ENCODE measurements at places on chromosomes 13 and 19. TPM values are rescaled to one million over a fixed set of nuclear protein-coding genes. Genes with fewer than 3 reads are reported as not detected.

- H3K36me3 ChIP-seq: peaks cover 10% of the 10 kb centered on the region
- peak overlapping the region; percentile 85 for H3K4me3 ChIP-seq
- H3K27ac ChIP-seq: no peak overlapping the region
- H3K27me3 ChIP-seq: peaks cover 90% of the 10 kb centered on the region
- peaks cover 47% of the 10 kb centered on the region for H3K4me1 ChIP-seq
Measured at GRCh38 chr19:40610396-40611064, 9.4 kb downstream of the LTBP4 start.

The WDR87 gene
- not detected for total RNA-seq

DNA sequence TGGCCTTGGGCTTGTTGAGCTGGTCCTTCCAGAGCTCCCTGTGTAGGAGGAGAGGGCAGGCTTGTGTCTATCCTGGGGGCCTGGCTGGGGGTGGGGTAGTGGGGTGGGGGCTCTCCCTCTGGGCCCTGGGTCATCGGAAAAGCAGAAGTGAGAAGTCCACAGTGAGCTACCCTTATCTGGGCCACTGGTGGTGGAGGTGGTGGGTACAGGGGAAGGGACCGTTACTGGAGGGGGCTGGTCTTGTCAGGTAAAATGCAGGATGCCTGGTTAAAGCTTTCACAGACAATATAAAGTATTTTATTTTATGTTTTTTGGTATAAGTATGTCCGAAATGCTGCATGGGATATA lies 342 bp upstream of the SIGLEC10 start:
- peaks cover 24% of the 10 kb centered on the region for H3K27me3 ChIP-seq
- H3K36me3 ChIP-seq: no peaks in the 10 kb centered on the region
- no peak overlapping the region for H3K4me3 ChIP-seq
- no peaks in the 10 kb centered on the region for H3K4me1 ChIP-seq

DNA sequence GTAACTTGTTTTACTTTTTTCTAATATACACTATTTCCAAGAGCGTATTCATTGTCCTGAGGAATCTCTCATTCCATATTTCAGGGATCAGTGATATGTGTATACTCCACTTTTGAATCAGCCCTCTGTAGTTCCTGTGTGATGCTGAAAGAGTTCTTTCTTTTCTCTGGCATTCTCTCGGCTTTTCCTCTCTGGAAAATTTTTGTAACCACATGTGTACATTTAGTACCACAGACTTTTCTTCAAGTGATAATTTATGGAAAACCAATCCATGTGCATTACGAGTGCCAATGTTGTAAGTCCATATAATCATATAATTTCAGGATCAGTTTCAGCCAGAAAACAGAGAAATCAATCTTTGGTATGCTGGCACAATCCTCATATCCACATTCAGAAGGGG lies 102.2 kb upstream of the MBNL2 start:
- H3K36me3 ChIP-seq: no peaks in the 10 kb centered on the region
- no peak for DNase-seq
- peaks cover 23% of the 10 kb centered on the region for H3K4me1 ChIP-seq
- peaks cover 8% of the 10 kb centered on the region for H3K27me3 ChIP-seq

DNA sequence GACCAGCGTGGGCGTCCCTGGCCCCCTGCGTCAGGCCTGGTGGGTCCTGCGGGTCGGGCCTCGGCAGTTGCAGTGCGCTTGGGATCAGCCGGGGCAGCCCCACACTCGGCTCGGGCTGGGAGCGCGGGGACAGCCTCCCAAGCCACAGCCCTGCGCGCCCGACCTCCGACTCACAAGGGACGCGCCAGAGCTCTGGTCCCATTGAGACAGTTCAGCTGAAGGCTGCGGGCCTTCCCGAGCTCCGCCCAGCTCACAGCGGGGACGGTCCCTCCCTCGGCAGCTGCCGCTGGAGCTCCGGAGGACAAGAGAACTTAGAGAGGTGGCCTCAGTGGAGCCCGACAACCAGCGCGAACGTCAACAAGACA lies 45.7 kb upstream of the ZNF730 start:
- peaks cover 36% of the 10 kb centered on the region for H3K36me3 ChIP-seq
- H3K4me1 ChIP-seq: peaks cover 7% of the 10 kb centered on the region
- H3K27me3 ChIP-seq: no peaks in the 10 kb centered on the region
- no peak overlapping the region for H3K27ac ChIP-seq
- no peak overlapping the region for H3K4me3 ChIP-seq

DNA sequence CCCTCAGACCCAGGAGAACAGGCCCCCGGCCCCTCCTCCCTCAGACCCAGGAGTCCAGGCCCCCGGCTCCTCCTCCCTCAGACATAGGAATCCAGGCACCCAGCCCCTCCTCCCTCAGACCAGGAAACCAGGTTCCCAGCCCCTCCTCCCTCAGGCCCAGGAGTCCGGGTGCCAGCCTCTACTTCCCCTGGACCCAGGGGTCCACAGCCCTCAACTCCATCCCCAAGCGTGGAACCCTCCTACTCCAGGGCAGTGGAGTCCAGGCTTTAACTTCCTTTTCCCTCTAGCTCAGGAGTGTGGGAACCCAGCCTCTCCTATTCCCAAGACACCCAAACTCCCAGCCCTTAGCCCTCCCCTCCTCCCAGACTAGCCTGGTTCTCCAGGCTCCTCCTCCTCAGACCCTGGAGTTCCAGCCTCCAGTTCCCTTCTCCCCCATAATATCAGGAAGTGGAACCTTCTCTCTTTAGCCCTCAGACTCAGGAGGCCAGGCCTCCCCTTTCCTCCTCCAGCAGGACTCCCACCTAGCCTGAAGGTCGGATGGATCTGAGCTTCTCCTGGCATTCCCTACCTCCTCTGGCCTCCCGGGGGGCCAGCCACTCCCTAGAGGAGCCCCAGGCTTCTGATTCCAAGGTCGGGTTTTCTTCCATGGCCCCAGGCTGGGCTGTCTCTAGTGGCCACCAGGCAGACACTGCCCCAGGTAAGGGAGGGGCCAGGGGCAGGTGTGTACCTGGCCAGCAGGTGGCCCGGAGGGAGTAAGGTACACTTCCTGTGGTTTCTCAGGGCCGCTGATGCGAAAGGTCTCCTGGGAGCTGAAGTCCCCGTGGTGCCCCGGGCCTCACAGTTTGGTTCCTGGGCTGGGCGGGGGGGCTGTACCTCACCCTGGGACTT lies at the start of gene TMC4:
Gene TMC4, minus strand, starts transcription at position 690 of the 888 bp plus-strand sequence. Its CDS starts 43 bp downstream, at position 647.
- H3K4me1 ChIP-seq: no peaks in the 10 kb centered on the region
- H3K36me3 ChIP-seq: no peaks in the 10 kb centered on the region
- peak within 1 kb of the TSS; percentile 69 for H3K4me3 ChIP-seq
- no peak within 1 kb of the TSS for H3K27ac ChIP-seq
- H3K27me3 ChIP-seq: peaks cover 10% of the 10 kb centered on the region
- DNase-seq: no peak

GRCh38 chr19:43455321-43456113 lies 9.9 kb downstream of the LYPD3 start:
- no peaks in the 10 kb centered on the region for H3K36me3 ChIP-seq
- H3K27ac ChIP-seq: peak overlapping the region; percentile 67
- no peak for DNase-seq
- no peaks in the 10 kb centered on the region for H3K4me1 ChIP-seq
- H3K27me3 ChIP-seq: peaks cover 35% of the 10 kb centered on the region

GRCh38 chr13:82766732-82767321 lies 1115.4 kb downstream of the SLITRK1 start:
- H3K27me3 ChIP-seq: no peaks in the 10 kb centered on the region
- peaks cover 6% of the 10 kb centered on the region for H3K4me1 ChIP-seq

DNA sequence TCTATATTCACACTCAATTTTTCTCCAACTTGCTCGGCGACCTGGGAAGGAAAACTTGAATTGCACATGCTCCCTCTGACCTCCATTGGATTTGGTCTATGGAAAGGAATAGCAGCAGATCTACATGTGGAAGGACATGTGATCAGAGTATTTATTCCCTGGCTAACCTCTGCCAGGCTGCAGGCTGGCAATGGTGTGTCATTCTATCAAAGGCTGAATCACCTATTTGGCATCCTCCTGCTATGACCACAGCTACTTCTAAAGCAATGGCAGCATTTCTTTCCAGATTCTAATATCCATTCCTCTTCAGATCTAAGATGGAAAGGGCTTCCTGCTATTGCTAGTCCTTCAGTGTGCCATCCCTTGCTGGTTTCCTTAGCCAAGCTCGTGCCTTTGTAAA lies 144.3 kb upstream of the FREM2 start:
- H3K27ac ChIP-seq: no peak overlapping the region
- no peaks in the 10 kb centered on the region for H3K27me3 ChIP-seq
- no peaks in the 10 kb centered on the region for H3K36me3 ChIP-seq
- no peak for DNase-seq
- peaks cover 9% of the 10 kb centered on the region for H3K4me1 ChIP-seq

DNA sequence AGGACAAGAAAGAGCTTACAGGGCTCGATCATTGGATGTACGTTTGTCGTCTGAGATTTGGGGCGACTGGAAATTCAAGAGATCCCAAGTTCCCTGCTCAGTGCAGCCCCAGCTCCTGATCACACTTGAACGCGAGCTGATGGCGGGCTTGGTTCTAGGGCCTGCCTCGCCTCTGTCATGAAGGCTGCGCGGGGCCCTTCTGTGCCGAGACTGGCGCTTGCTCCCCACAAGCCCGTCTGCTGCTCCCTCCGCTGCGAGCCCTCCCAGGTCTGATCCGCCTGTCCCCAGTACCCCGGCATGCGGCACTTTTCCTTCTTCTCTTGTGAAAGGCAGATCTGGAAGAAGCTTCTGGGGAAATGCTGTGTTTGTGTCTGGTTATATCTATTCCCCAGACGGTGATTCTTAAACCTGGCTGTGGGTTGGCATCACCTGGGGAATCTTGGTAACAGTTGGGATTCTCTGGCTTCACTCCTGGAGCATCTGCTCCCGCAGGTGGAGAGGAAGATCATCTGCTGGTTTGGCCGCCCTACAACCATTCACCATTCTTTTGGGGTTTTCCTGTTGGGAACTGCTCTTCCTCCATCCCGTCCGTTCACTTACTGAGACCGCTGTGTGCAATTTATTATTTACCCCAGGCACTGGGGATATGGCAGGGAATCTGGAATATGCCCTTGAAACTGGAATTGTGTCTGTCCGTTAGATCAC lies 43.6 kb downstream of the SIPA1L3 start:
- H3K4me1 ChIP-seq: peaks cover 35% of the 10 kb centered on the region
- H3K36me3 ChIP-seq: no peaks in the 10 kb centered on the region
- DNase-seq: no peak
- H3K27me3 ChIP-seq: no peaks in the 10 kb centered on the region

All from neural crest cell (in vitro differentiated cells).